Activated naive CD4-positive, alpha-beta T cell treated with Interleukin-2 at 50 U/mL for 16 hours (primary cell): ENCODE measurements at places on chromosomes 2 and 18.

GRCh38 chr2:61720911-61721310 lies 132.9 kb downstream of the FAM161A start:
- DNase-seq: no peak

DNA sequence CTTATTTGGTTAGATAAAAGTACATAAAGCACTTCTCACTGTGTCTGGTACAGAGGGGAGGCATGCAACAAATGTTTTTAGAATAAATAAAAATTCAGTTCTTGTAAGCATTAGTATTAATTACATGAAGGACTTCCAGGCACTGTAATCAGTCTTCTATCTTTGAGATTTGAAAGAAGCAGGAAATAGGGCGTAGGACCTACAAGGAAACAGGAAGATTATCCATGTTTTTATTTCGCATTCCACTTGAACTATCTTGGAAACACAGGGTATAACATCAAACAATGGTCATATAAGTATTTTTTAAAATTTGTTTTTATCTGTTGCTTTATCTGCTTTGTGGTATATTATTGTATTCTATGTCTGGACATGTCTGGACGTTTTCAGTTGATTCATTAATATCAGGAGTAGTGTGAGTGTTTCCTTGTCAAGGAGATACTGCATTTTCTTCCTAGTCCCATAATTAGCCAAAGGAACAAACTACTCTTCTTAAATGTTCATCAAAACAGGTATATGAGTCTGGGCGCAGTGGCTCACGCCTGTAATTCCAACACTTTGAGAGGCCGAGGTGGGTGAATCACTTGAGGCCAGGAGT lies 32.5 kb downstream of the BMPR2 start:
- DNase-seq: no peak

- no peak for DNase-seq
Measured at GRCh38 chr2:121205321-121205942, 79.6 kb downstream of the TFCP2L1 start.

- no peak for DNase-seq
Measured at GRCh38 chr2:119650206-119650605, 28.8 kb upstream of the TMEM177 start.

- no peak for DNase-seq
Measured at GRCh38 chr2:240362826-240363745, 72.4 kb upstream of the GPC1 start.

GRCh38 chr2:139992078-139992477 lies 1211.9 kb upstream of the NXPH2 start:
- DNase-seq: no peak

GRCh38 chr2:133885847-133886246 lies 317.6 kb upstream of the NCKAP5 start:
- DNase-seq: no peak

- DNase-seq: no peak
Measured at GRCh38 chr2:130378206-130378897, 22.5 kb downstream of the PTPN18 start.

DNA sequence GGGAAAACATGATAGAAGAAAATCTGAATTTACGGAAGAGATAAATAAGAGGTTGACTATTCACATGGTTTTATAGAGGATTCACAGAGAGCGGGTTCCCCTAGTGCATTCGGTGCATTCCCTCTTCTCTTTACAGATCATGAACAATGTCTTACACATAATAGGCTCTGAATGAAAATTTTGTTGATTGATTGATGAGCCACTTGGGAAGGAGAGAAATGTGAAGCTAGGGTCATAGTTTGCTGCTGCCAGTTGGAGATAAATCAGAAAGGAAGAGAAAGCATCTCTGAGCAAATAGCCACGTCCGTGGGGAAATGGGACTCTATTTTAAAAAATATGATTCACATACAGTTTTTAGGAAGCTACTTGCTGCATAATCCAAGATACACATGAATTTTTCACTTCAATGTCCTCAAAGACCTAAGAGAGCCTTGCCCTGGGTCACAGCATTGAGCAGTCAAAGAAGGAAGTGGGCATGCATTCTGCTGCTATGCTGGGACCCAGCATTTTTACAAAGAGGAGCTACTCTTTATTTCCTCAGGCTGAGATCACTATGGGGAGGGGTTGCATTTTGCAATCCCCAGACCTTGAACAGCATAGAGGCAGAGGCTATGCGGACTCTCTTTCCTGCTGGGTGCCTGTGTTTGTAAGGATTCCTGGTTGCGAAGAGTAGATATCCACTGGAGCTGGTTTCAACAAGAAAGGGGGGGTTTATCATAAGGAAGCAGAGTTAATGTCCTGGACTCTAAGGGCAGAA lies 395.3 kb downstream of the TSN start:
- no peak for DNase-seq

DNA sequence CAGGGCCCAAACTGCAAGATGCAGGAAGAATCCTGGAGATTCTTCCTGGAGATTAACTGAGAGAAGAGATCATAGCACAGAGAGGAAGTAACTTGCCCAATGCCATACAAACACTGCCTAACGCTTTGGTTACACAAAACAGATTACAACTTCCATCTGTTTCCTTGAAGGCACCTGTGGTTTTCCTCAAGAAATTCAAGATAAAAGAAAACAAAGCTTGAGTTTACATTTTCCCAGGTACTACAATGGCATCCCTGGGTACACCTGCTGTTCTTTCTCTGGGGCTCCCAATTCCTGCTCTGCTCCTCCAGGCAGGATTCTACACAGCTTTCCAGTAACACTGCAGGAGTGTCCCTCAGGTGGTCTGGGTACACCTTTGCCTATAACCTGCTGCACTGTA lies 781.9 kb upstream of the ID2 start:
- no peak for DNase-seq

DNA sequence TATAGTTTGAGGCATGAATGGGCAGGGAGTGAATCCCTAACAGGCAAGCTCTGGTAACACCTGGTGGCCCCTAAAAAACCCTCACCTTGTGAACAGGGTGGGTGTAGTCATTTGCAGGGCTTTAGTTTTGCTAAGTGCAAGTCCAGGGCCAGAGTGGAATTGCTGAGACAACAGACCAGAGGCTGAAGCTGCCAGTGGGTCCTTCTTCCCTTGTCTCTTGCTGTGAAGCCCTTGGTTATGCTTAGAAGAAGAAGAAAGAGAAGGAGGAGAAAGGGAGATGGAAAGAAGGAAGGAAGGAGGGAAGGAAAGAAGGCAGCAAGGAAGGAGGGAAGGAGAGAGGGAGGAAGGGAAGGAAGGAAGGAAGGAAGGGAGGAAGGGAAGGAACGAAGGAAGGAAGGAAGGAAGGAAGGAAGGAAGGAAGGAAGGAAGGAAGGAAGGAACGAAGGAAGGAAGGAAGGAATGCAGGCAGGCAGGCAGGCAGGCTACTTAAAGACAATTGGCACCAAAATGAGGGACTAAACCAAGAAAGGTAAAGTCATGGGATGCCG lies 45.8 kb downstream of the SMAD7 start:
- no peak for DNase-seq

DNA sequence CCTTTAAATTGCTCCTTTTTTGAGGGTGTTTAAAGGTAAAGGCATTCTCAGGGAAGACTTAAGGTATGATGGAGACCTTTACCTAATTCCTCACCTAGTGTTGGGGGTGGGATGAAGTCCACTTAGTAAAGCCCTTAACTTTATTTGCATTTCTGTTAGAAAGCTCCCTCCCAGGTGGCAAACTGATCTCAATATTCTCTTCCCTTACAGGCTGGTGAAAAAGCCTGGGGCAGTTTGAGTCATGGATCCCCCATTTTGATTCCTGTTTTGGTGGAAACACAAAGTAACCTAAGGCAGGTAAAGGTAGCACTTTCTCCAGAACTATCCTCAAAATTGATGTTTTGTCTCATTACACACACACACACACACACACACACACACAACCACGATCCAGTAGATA lies 33.8 kb upstream of the HNRNPA3 start:
- no peak for DNase-seq

- DNase-seq: no peak
Measured at GRCh38 chr2:10620481-10620880, 69.3 kb downstream of the NOL10 start.

DNA sequence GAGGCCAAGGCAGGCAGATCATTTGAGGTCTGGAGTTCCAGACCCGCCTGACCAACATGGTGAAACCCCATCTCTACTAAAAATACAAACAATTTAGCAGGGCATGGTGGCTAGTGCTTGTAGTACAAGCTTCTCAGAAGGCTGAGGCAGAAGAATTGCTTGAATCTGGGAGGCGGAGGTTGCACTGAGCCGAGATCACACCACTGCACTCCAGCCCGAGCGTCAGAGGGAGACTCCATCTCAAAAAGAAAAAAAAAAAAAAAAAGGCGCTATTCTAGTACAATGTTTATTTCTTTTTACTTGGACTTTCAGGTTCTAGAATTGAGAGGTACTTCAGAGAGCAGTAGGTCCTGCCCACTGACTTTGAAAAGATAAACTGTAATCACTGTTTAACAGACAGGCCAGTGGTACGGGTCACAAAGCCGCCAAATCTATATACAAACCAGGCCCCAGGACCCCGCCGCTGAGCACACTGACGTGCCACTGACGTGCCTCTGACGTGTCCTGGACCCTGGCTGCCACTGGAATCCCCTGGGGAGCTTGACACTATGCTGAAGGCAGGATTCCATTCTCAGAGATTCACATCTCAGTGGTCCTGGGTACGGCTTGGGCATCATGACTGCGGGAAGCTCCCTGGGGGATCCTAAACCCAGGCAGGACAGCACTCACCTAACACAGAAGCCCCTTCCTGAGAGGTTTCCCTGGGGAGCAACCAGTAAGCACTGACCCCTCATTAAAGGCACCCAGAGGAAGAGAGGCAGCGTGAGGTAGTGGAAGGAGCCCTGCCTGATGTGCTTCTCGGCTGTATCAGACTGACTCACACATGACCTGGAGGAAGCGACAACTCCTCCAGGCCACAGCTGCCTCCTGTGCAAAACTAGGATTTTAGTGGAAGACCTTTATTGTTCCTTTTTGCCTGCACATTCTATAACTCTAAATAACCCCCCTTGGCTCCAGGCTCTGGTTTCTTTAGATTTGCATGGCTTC lies 197.8 kb upstream of the MEIS1 start:
- no peak for DNase-seq

DNA sequence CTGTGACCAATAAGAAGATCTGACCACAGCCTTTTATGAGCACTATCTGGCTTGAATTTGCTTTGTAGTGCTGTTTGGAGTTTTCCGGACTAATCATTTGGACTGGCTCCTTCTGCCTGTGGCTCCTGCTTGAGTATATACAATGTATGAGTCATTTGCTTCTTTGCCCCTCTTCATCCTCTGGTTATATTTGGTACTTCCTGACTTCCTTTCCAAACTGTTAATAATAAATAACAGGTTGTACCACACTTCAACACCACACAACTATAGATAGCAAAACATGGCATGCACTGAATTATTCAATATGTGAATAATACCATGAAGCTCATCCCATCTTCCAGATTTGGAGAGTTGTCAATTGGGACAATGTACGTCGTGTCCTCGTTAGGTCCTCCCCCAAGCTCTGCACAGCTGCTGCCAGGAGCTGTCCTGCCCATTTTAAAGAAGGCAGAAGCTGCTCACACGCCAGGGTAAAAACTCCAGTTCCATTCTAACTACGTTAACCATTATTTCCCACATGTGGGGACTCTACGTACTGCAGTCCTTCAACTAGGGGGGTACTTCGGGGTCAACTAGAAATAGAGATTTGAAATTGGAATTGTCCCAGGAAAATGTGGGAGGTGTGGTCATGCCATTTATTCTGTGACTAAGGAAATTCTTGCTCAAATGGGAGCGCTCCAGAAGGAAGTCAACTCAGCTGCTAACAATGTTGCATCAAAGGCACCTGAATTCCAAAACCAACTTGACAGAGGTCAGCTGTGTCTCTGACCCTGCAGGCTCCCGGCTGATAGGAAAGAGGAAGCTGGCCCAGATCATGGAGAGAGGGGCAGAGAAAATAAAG lies 38.1 kb downstream of the ST8SIA5 start:
- DNase-seq: no peak

GRCh38 chr2:135299165-135299564 lies 231.9 kb downstream of the ZRANB3 start:
- no peak for DNase-seq

- no peak for DNase-seq
Measured at GRCh38 chr18:36623681-36624190, 205.1 kb downstream of the TPGS2 start.

- no peak for DNase-seq
Measured at GRCh38 chr18:46821856-46822711, 65.2 kb upstream of the ST8SIA5 start.

DNA sequence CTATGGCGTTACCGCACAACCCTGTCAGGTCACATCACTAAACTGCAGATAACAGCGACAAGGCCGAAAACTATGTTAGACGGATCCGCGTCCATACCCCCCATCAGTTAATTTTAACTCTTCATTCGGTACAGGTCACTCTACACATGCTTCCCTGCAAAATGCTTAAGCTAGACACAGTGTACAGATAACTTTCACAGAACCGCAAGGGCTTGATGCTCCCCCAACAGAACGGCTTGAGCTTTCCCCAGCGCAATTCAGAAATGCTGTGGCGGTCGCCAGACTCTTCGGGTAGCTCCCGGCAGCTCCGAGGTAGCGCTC lies 283 bp upstream of the RBBP8 start:
- no peak for DNase-seq

- no peak for DNase-seq
Measured at GRCh38 chr2:147546109-147546508, 298.7 kb upstream of the ACVR2A start.

DNA sequence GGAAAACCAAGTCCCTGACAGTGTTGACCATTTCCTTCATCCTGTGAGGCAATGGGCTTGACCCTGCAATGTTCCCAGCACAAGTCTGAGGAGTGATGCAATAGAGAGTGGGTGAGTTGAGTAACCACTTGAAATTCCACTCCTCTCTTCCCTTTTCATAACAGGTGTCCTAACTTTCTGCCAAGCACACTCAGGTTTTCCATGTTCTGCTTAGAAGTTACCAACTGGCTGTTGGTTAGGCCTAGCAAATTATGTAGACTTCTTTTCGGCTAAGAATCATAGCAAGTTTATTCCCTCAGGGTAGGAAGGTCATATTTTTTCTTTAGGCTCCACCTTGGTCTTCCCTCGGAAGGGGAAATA lies 11.5 kb downstream of the GNLY start:
- DNase-seq: no peak

DNA sequence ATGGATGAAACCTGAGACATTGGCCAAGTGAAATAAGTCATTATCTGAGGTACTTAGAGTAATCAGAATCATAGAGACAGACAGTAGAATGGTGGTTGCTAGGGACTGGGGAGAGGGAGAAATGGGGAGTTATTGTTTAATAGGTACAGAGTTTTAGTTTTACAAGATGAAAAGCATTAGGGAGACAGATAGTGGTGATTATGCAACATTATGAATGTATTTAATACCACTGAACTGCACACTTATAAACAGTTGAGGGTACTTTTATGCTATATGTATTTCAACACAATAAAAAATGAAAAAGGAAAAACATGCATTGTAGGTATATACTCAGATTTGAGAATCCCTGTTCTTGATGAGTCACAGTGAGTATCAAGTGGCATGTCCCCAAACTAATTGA lies 59.7 kb downstream of the EPC2 start:
- DNase-seq: no peak

DNA sequence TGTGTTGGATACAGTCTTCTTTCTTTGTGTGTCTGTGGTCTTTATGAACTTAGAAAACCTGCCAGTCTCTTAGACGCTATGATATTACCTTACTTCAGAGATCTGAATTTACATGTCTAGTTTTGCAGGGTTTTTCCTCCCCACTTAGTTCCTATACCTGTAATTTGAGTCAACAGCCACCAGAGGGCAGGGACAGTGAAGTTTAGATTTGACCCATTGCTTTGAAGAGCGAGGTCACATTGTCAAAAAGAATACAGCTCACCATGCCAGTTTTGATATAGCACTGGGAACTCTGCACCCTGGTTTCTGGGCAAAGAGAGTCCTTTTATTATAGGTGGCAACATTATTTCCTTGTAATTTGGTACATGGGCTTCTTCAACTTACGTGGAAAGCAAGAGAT lies 102.3 kb downstream of the MAPK4 start:
- DNase-seq: no peak

- DNase-seq: no peak
Measured at GRCh38 chr18:80143881-80144280, 34.8 kb downstream of the ADNP2 start.
